Left ventricle myocardium inferior (tissue), 1 donor: ENCODE measurements at places on chromosomes 6 and 20.

DNA sequence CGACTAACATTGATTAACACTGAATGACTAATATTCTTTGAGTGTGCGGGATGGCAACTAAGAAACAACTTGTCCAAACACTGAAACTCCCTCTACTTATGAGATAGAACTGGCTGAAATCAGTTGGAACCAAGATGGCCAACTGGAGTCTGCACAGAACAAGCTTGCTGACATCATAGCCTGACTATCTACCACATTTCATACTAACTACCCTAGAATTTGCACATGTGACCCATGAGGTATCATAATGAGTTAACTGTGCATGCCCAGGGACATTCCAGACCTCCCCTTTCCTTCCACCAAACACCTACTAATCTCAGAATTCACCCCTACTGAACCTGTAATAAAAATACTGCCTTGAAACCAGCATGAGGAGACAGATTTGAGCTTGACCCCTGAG is 43.2 kb downstream of the PHIP start:
- no peak for DNase-seq

DNA sequence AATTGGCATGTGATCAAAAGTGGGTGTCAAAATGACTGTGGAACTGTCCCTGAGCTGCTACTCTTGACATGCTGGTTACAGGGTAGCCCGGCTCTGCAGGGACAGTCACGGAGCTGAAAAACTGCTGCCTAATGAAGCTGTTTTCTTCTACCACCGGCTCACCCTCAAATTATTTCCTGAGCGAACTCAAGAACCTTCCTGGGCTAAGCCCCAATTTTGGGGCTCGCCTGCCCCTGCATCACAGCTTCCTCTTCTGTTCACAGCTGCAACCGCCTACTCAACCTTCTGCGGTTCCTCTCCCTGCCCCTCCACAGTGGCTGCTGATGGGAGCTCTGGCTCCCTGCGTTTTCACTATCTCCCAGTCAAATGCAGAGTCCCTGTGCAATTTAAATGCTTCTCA is 110.8 kb upstream of the MLN start:
- no peak for DNase-seq

GRCh38 chr6:24547243-24547642 is 52.5 kb downstream of the ALDH5A1 start:
- DNase-seq: no peak

GRCh38 chr6:26032340-26033084 is 54.7 kb upstream of the HFE start:
- no peak for DNase-seq

DNA sequence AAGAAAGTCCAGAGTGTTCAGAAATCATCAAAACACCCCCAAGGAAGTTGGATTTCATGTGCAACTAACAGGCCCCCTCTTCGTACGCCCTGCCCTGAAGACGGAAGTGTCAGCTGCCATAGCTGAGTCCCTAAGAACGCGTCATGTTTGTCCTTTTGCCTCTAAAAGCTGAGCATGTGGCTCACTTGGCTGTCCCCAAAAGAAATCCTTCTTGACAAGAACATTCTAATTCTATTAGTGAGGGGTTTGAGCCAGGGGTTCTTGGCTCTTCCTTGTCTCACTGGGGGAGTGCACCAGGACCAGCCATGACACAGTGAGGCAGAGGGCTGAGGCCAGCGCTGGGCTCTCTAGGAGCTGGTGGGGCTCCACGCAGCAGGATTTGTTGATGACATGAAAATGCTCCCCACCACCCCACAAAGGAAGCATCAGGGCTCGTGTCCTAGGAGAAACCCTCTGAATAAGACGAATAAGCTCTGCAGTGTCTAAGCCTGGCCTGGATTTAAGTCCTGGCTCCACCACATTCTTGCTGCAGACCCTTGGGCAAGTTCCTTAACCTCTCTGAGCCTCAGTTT is 20.0 kb upstream of the SPO11 start:
- no peak for DNase-seq

GRCh38 chr20:37233548-37234253 is 27.9 kb downstream of the GHRH start:
- no peak for DNase-seq

GRCh38 chr6:167394339-167394738 is 69.5 kb downstream of the TTLL2 start:
- no peak for DNase-seq
